ENCODE measurements at places on chromosomes 11 and 22.

DNA sequence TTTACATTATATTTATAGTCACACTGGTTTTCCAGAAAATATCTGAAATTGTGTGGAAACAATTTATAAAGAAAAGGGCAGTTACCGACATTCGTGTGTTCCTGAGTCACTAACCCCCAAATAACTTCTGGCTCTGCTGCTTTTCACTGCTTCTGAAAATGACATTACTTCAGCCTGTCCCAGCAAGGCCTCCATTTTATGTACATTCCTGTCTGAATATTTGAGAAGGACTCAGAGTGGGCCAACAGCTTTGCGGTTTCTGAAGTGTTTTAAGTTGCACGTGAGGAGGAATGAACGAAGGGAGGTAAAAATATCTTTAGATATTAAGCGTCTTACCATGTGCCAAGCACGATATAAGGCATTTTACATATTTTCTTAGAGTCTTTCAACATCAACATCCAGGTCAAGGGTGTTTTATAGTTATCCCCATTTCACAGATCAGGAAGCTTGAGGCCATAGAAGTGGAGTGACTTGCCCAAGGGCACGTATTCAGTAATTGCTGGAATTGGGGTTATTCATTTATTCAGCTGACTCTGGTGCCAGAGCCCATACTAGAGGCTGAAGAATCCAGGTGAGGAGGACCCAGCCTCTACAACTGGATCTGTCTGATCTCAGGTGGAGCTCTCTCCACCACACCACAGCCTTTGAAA is 30.8 kb upstream of the WNT11 start:
- peak overlapping the region; percentile 66 for H3K4me3 ChIP-seq
- no peak for DNase-seq
- H3K27ac ChIP-seq: no peak overlapping the region
- H3K27me3 ChIP-seq: no peaks in the 10 kb centered on the region

- H3K4me1 ChIP-seq: no peaks in the 10 kb centered on the region
Observed at GRCh38 chr11:132301465-132301864, 931.0 kb downstream of the NTM start.

DNA sequence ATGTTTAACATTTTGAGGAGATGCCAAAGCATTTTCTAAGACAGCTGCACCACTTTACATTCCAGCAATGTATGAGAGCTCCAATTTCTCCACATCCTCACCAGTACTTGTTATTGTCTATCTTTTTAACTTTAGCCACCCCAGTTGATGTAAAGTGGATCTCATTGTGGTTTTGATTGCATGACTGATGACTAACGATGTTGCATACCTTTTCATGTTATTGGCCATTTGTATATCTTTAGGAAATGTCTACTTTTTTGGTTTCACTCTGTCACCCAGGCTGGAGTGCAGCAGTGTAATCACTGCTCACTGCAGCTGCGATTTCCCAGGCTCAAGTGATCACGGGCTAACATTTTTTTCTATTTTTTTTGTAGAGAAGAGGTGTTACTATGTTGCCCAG is 8.9 kb downstream of the TTC28 start:
- H3K27me3 ChIP-seq: no peaks in the 10 kb centered on the region
- H3K4me1 ChIP-seq: peaks cover 12% of the 10 kb centered on the region
- no peaks in the 10 kb centered on the region for H3K36me3 ChIP-seq
- no peak overlapping the region for H3K4me3 ChIP-seq

GRCh38 chr22:45686004-45686403 is 14.4 kb downstream of the ATXN10 start:
- no peak overlapping the region for H3K4me3 ChIP-seq
- H3K27ac ChIP-seq: peak overlapping the region; percentile 97

- no peak overlapping the region for H3K4me3 ChIP-seq
- no peaks in the 10 kb centered on the region for H3K36me3 ChIP-seq
- H3K27me3 ChIP-seq: no peaks in the 10 kb centered on the region
Observed at GRCh38 chr11:67648796-67649613, 1.5 kb downstream of the ACY3 start.

DNA sequence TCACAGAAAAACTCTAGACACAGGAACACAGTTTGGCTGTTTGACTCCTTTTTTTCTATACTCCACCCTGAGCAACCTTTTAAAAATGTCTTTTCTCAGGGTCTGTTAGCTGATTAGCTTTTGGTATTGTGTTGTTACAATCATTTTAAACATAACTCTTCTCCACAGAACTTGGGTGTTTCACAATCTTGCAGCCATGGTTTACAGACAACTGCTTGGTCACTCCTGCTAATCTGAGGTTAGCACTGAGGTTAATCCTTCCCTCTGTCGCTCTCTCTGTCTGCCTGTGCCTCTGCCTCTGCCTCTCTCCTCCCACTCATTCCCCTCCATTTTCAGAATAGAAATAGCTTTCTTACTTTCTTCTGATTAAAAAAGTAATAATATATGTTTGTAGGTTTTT is 62.4 kb upstream of the ZBED5 start:
- no peaks in the 10 kb centered on the region for H3K27me3 ChIP-seq
- DNase-seq: no peak
- H3K27ac ChIP-seq: no peak overlapping the region

DNA sequence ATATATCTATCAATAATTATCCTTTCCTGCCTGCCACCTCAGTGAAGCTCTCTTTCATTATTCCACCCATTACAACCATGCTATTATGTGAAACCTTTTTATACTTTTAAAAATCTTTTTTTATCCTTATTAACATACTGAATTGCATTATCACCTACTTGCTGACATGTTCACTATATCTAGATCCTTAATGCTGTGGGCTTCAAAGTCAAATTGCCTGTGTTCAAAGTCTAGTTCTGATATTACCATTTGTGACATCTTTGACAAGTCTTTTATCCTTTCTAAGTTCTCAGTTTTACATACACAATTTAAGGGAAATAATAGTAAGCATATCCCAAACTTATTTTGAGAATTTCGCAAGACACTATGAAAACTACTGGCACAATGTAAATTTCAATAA is 2239.4 kb downstream of the LRRC4C start:
- no peak for DNase-seq
- no peaks in the 10 kb centered on the region for H3K36me3 ChIP-seq
- no peak overlapping the region for H3K27ac ChIP-seq
- H3K4me1 ChIP-seq: no peaks in the 10 kb centered on the region
- H3K4me3 ChIP-seq: no peak overlapping the region
- H3K27me3 ChIP-seq: no peaks in the 10 kb centered on the region

DNA sequence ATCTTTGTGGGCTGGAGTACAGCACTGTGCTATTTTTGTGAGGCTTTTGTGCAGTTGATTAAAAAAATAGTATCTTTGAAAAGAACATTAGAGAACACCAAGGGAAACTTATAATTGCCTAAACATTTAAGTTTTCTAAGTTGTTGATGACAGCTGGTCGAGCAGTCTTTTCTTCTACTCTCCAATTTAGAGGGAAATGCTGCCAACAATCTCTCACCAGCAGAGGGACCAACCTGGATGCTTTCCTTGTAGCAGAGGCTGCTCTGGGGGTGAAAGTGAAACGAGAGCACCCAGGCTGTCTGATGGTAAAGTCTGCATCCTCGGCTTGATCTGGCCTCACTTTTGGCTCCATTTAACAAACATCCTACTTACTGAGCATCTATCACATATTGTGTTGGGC is 1286.5 kb upstream of the TENM4 start:
- H3K4me1 ChIP-seq: no peaks in the 10 kb centered on the region
- H3K4me3 ChIP-seq: no peak overlapping the region
- no peaks in the 10 kb centered on the region for H3K36me3 ChIP-seq
- H3K27me3 ChIP-seq: no peaks in the 10 kb centered on the region
- no peak overlapping the region for H3K27ac ChIP-seq

DNA sequence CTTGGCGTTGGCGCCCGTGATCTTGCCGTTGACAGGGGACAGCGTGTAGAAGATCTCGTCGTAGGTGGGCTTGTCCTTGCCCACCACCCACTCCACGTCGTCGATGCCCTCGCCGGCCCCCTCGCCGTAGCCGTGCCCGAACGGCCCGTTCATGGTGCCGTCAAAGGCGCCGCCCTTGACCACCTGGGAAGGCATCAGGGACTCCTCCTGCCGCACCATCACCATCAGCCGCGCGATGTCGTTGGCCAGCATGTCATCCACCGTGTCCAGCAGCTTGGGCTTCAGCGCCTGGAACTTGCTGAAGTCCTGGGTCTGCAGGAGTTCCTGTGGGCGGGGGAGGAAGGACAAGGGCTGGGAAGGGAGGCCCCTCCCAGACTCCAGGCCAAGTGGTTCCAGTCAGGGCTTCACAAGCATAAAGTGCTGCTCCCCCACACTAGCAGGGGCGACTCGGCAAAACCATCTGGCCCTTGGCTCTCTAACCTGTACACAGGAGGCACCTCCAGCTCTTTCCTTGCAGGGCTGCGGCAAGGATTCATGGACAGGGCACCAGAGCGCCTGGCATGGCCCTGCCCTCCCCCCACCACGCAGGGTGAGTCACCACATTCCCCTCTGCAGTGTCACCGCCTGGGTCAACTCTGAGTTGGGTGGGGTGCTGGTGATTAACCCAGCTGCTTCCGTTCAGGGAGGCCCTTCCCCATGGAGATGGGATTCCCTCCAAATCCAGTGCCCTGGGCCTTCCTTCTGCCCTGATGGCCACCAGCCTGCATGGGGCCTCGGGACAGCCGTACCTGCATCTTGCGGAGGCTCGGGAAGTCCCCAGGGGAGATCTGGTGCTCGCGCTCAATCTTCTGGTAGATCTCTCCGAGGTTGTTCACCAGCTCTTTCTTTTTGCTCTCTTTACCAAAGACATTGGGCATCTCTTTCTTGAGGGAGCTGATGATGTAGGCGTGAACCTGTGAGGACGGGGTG is 10.4 kb upstream of the CDC42BPG start:
- H3K4me1 ChIP-seq: peaks cover 88% of the 10 kb centered on the region
- H3K27ac ChIP-seq: peak overlapping the region; percentile 84
- H3K4me3 ChIP-seq: peak overlapping the region; percentile 18
- peaks cover 22% of the 10 kb centered on the region for H3K36me3 ChIP-seq
- peak; percentile 96 for DNase-seq
